ENCODE measurements at places on chromosomes 1 and 21.

GRCh38 chr1:208217781-208218180 is 26.4 kb downstream of the PLXNA2 start:
- DNase-seq: no peak

GRCh38 chr1:10424034-10424433 is 6.2 kb upstream of the CENPS start:
- no peak for DNase-seq

DNA sequence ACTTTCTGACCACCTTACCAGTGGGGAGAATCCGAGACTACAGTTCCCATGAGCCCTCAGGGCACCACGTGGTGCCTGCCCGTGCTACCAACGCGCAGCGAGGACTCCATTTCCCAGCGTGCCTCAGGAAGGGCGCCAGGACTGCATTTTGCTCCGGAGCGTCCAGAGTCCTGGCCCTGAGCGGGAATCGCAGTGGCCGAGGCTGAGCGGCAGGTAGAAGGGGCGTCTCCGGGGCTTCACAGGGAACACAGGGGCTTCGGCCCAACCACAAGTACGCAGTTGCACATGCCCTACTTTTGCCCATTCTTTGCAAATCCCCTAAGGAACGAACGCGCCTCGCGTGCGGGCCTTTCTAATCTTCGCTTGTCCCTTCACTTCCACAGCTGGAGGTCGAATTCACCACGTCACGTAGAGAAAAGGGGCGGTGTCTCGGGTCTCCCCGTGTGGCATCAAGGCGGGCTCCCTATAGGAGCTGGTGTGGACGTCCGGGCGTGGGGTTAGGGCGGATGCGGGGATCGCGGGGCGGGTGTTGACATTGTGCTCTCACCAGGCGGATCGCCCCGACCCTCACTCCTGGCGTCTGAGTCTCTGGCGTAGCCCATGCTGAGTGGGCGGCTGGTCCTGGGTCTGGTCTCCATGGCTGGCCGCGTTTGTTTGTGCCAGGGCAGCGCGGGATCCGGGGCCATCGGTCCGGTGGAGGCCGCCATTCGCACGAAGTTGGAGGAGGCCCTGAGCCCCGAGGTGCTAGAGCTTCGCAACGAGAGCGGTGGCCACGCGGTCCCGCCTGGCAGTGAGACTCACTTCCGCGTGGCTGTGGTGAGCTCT is at the start of gene BOLA1:
TSS of gene BOLA1 (plus strand) at position 109 of the 825 bp plus-strand sequence. CDS start at position 601, 492 bp downstream.
- peak; percentile 85 for DNase-seq

DNA sequence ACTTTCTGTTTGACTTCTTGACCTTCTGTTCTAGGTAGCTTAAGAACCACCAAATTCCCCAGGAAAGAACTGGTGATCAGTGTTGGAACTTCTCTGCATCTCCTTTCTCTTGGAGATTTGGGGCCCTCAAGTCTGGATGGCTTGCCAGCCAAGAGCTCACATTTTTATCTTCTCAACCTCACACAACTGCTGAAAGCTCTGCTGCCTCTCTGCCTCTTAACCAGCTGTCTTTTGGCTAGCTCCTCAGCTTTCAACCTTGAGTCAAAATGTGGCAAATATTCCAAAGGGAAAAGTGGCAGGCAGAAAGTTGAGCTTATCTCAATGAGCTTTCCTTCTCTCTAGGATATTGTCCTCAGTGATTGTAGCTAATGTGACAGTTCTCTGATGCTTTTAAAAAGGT is 89.2 kb upstream of the CCDC190 start:
- DNase-seq: no peak

GRCh38 chr1:52264530-52265115 is 101.4 kb downstream of the CC2D1B start:
- DNase-seq: peak; percentile 6

DNA sequence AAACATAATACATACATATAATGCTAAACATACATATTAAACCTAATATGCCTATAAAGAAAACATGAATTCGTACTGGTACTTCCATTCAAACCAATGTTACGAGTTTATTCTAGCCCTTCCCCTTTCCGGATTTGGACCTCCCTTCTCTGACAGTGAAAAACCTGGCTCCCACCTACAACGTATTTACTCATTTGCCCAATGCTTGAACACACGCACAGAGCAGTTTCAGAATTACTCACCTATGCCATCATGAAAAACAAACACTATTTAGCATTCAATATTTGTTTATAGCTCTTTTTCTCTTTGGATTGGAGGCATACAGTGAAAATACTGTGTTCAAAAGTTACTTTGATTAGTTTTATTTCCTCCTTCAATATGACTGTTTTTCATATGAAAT is 204.4 kb downstream of the LMX1A start:
- no peak for DNase-seq

- DNase-seq: no peak
Measured at GRCh38 chr1:183711165-183711682, 58.1 kb upstream of the APOBEC4 start.

- DNase-seq: no peak
Measured at GRCh38 chr21:34764715-34765284, 96.0 kb downstream of the CLIC6 start.

DNA sequence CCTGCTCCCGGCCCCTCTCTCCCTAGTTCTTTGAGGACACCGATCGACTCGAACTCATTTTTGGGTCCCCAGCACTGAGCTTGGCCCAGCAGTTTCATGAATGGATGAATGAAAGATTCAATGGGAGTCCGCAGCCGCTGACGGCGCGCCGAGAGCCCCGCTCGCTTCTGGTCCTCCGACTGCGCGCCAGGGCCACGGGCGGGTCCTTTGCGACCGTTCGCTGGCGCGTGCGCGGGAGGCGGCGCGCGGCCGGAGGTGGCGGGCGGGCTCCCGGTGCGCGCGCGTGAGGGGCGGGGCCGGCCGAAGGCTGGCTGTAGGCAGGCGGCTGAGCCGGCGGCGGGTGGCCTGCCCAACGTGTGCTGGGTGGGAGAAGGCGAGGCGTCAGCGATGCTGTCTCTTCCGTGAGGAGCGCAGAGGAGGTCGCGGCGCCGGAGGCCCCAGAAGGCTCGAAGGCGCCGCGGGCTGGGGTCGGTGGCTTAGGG is at the start of gene MAST2:
TSS of gene MAST2 (plus strand) at position 314 of the 482 bp plus-strand sequence. CDS start 284 bp downstream, outside the sequence.
- DNase-seq: peak; percentile 85

- no peak for DNase-seq
Measured at GRCh38 chr1:230288641-230289349, 137.3 kb downstream of the PGBD5 start.

Data from mammary epithelial cell (primary cell).